C1 segment of cervical spinal cord (tissue), 14 donors: ENCODE measurements at places on chromosomes 5 and 9.

- DNase-seq = no peak
Measured at GRCh38 chr5:5421149-5421960, 1.1 kb upstream of the ICE1 start.

DNA sequence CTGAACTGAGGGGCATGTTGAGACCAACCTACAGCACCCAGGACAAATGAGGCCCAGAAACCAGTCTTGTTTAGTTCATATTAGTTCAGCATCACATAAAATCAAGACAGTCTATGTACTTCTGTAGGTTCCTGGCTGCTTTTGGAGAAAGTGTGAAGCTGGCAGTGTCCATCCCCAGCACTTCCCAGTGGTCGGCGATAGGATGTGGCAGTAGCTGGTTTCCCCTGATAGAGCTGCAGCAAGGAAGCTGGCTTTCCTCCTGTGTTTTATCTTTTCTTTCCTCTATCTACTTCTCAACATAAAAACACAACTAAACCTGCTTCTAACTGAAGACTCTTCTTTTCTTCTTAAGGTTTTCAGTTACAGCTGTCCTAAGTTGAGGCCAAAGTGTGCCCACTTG is 43.0 kb upstream of the SLC46A2 start:
- no peak for DNase-seq

GRCh38 chr5:80097451-80097850 is 62.3 kb downstream of the THBS4 start:
- DNase-seq = no peak

DNA sequence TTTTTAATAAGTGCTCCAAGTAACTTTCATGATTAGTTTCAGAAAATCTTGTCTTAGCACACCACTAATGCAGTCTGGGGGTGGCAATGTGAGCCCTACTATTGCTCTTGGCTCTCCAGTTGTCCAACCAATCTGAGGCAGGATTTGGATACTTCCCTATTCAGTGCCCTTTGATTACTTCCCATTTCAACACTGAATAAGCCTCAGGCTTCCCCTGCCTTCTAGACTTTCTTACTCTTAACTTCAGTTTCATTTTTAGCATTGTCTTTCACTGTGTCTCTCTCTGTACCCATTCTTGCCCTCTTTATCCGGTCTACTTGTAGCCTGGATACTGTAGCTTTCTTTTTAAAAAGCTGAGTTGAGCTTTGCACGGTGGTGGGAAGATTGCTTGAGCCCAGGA is 186.1 kb downstream of the C9orf152 start:
- DNase-seq = no peak

DNA sequence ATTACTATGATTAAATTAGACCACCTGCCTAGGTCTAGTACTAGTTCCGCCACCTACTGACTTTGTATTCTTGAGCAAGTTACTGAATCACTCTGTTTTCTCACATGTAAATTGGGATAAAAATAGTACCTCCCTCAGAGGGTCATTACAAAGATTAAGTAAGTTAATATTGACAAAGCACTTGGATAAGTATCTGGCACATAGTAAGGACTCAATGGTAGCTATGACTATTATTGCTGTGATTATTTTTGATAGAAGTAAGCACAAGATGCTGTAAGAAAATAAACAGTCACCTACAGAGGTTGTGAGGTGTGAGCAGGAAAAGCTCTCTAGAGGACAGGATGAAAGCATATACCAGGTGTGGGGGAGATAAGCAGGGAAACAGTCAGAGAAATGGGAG is 173.1 kb upstream of the PAPPA start:
- no peak for DNase-seq

GRCh38 chr5:112237456-112237855 is 181.6 kb downstream of the EPB41L4A start:
- DNase-seq = no peak

DNA sequence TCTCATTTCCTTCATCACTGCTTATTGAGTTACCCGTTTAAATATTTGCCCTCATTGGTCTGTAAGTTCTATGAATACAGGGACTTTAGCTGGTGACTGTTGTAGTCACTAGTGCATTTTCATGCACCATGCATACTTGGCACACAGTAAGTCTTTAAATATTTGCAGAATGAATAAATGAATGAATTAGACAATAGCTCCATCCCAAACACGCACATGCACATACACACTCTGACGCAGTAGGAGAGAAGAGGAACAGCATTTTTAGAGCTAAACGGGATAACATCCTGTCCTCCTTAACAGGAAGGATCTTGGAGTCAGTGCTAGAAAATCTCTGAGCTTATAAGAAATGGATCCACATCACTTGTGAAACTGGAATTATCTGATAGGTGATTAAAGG is 447.7 kb downstream of the KIF4B start:
- DNase-seq = no peak

GRCh38 chr5:12730354-12730753 is 826.1 kb upstream of the CTNND2 start:
- DNase-seq = no peak

DNA sequence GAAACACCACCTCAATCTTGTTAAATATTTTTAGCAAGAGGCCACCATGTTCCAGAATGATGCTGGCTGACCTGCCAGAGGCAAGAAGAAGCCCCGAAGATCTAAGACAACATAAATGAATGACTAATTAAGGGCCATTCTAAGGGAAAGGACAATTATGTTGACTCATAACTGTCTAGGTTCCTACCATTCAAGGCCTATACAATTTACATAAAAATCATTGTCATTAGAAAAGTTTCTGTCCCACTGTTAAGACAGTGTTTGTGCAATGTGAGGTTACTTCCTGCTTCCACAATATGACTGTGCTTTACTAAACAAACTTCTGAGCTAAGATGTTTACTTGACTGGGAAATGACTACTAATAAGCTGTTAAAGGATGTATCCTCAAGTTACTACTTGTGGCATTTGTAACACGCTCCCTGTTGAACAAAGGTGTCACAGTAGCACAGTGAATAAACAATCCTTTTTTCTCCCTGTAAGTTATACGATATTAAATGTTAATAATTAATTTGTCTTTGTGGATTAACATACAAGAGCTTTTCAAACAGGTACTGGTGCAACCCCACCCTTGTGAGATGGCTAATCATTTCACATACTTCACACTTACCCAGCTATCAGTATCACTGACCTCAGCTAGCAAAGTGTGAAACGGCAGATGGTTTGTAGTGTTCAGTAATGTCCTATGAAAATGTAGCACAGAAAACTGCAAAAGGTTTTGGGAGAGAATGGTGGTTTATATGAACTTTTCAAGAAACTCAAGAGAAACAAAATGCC is 195.8 kb downstream of the EFNA5 start:
- DNase-seq = no peak

DNA sequence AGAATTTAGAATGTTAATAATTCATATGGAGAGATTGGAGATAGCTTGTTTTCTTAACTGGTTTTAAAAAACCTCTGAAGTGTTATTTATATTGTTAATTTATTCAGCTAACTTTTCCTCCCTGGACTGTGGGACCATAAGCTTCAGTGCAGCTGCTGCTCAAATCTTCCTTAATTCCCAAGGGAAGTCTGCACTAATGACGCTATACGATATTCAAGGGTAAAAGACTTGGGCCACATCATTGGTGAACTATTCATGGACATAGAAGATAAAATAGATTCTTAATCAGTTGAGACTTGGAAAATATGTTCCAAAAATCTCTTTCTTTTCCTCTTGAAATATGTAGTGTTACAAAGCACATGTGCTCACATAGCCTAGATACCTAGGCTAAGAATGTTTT is 31.1 kb upstream of the GAS1 start:
- no peak for DNase-seq

- no peak for DNase-seq
Measured at GRCh38 chr9:71609448-71609830, 158.9 kb downstream of the CEMIP2 start.

- no peak for DNase-seq
Measured at GRCh38 chr9:118108971-118109370, 404.8 kb downstream of the TLR4 start.

DNA sequence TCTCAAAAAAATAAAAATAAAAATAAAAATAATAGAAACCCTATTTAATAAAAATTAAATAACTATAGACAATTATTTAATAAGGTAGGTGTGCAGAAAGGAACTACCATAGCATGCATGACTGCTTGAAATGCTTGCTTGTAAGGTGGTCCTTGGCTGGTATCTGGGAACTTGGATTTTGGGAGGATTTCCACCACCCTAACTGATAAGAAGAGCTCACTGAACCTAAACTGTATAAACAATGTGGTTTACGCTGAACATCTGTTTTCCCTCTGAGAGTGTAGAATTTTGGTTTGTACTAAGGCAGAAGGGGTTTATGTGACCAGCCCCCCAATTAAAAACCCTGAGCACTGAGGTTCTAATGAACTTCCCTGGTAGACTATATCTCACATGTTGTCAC is 31.2 kb downstream of the CPLANE1 start:
- DNase-seq = no peak

GRCh38 chr5:34582371-34582770 is 73.8 kb upstream of the RAI14 start:
- DNase-seq = no peak

GRCh38 chr9:135665795-135666189 is 2.7 kb downstream of the LCN9 start:
- DNase-seq = no peak

GRCh38 chr5:27463446-27464149 is 425.2 kb upstream of the CDH9 start:
- DNase-seq = no peak

DNA sequence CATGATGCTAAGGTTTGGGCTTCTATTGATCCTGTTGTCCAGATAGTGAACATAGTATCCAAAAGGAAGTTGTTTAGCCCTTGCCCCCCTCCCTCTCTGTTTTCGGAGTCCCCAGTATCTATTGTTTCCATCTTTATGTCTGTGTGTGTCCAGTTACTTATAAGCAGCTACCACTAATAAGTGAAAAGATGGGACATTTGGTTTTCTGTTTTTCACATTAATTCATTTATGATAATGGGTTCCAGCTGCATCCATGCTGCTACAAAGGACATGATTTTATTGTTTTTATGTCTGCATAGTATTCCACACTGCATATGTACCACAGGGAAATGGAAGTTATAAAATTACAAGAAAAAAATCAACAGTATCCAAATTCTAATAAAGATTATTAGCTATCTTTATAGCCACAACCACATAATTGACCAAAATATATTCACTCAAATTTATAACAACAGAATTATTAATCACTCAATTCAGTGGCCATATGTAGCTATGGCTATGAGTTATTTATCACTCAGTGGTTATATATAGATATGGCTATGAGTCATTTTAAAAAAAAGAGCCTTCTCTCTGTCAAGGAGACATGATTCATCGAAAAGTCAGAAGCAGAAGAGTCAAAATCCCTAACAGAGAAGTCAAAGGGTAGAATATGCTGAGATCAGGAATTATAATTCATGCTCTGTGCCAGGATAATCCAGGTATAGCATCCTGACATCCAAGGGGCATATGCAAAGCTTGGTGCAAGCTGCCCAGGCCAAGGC is 367.5 kb downstream of the DEPDC1B start:
- no peak for DNase-seq

- DNase-seq = no peak
Measured at GRCh38 chr9:110835404-110835803, 166.8 kb downstream of the MUSK start.

GRCh38 chr9:134214386-134214765 is 50.0 kb upstream of the RNU6ATAC start:
- no peak for DNase-seq

- DNase-seq = no peak
Measured at GRCh38 chr5:127757576-127757975, 54.4 kb downstream of the CCDC192 start.

DNA sequence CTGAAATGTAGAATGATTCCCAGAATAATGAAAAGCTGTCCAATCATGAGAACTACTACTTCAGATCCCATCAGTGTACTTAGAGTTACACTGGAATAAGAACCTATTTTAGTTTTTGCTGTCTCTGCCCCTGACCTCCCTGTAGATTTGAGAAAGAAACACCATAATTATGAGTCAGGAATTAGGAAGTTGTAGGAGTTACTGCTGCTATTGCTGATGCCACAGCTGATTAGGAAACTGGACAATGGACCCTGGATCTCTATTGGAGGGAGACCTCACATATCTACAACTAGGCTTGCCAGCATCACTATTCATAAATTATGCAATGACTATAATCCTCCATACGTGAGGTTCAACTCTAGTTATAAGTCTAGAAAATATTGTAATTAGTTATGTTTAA is 48.8 kb upstream of the EDIL3 start:
- DNase-seq = no peak

DNA sequence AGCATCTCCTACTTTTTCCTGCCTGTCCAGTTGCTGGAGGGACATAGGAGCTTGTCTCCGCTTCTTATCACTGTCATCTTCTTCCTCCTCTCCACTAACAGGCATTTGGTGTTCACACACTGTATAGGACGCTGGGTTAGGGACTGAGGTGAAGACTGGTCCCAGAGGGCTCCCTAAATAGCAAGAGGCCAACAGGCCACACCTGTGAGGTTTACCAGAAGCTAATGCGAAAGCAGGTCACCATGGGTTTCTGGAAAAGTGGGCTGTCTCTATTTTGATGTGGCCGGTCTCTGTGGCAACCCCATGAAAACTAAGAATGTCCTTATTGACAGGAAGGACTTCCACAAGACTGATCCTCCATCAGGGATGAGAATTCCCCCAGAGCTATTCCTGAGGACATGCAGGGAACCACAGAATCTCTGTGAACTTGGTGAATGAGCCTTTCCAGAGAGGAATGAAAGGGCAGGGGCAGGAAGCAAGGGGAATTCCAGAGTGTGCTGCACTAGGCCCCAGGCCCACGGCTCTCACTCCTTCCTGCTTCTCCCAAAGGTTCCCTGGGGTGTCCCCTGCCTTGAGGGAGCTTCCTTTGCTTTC is 61.7 kb downstream of the DAP start:
- DNase-seq = no peak

DNA sequence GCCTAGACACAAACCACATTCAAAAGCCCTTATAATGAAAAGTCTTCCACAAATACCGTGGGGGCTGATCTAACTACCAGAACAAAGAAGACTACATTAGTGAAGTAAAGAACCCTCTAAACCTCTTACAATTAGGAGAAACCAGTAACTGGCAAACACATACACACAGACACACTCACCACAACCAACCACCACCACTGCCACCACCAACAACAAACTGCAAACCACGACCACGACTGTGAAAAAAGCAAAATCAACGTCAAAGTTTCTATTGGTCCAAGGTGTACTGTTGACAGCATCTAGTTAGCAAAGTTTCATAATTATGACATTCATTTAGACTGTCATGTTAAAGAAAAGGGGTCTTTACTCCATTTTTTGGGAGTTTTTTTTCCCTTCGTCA is 2.7 kb downstream of the CDO1 start:
- DNase-seq = no peak

- no peak for DNase-seq
Measured at GRCh38 chr9:94134629-94135028, 50.4 kb downstream of the PTPDC1 start.

GRCh38 chr5:34791761-34792244 is 47.2 kb upstream of the TTC23L start:
- no peak for DNase-seq
